ENCODE measurements at places on chromosomes 5 and 9.

DNA sequence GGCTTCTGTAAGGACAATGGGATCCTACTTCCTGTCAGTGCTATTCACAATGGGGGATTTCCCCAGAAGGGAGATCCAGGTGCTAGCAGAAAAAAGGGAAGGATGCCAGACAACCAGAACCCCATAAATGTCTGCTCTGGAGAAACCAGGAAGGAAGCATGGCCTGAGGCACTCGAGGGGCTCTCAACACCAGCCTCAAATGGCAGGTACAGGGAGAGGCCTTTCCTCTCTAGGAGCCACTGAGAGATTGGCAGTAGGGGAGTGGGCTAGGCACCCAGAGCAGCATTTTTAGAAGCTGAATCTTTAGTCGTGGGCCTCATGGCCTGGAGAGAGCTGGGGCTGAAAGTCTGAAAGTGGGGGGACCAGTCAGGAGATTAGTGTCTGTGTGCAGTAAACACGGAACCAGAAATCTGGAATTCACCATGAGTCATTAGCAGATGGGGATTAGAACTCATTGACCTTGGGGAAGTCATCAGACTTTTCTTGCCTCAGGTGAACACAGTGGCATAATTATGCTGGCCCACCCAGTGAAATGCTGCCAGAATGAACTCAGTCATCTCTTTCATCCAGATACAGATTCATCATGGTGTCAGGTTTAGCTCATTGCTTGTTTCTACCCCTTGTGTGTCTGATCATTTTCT, 28.3 kb downstream of the ARHGEF28 start:
- no peak for DNase-seq

DNA sequence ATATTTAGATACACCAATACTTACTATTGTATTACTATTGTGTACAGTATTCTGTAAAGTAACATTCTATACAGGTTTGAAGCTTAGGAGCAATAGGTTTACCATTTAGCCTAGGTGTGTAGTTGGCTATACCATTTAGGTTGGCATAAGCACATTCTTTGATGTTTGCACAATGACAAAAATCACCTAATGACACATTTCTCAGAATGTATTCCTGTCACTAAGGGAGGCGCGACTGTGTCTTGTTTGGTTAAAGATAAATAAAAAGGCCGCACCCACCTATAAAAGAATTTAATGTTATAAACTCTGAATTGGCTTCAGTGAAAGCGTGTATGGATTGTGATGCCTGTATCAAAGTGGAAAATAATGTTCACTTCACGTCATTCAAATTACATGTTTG, 1815.4 kb upstream of the CDH6 start:
- no peak for DNase-seq

GRCh38 chr5:59221769-59222168, 638.9 kb downstream of the RAB3C start:
- DNase-seq, result no peak

- no peak for DNase-seq
These were observed 139.8 kb upstream of the BASP1 start for GRCh38 chr5:17077440-17078233.

GRCh38 chr9:37715991-37716505, 37.6 kb upstream of the TRMT10B start:
- no peak for DNase-seq

DNA sequence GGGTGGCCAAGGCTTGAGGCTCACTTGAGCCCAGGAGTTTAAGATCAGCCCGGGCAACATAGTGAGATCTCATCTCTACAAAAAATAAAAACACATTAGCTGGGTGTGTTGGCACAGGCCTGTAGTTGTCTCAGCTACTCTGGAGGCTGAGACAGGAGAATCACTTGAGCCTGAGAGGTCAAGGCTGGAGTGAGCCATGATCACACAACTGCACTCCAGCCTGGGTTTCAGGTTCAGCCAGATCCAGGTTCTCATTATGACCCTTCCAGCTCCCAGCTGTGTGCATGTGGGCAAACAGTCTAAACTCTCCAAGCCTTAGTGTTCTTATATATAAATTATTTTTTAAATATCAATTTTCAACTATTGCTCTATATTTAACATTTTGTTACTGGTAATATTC, 67.9 kb downstream of the ALDH7A1 start:
- DNase-seq, result no peak

All from activated effector memory CD4-positive, alpha-beta T cell treated with Interleukin-2 at 50 U/mL for 16 hours (primary cell).